ENCODE measurements at places on chromosomes 3 and 15.

GRCh38 chr15:78243058-78243457, 8.7 kb upstream of the ACSBG1 start:
- no peak for DNase-seq

GRCh38 chr15:28026764-28027713, 72.1 kb downstream of the OCA2 start:
- no peak for DNase-seq

GRCh38 chr3:44984335-44984734, 8.3 kb downstream of the EXOSC7 start:
- no peak for DNase-seq

DNA sequence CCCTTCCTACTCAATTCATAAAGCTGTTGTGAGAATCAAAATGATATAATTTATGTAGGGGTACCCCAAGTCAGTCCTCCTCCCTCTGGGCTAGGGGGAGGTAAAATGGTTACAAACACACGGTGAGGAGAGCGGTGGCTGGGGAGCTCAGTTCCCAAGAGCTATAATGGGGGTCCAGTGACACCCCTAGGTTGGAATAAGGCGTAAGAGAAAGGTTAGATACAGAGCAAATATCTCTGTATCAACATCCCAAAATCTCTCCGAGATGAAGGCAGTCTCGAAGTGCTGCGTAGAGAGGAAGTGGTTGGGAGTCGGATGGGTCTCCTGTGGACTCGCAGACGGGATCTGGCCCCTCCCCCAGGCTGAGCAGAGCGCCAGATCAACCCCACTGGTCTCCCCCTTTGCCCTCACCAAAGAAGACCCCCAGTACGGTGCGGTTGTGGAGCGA, 1.8 kb downstream of the DUOX2 start:
- no peak for DNase-seq

GRCh38 chr3:41681479-41681878, 280.4 kb downstream of the ULK4 start:
- DNase-seq: peak; percentile 78

- peak; percentile 6 for DNase-seq
Measured at GRCh38 chr3:139745831-139746230, 68.1 kb upstream of the NMNAT3 start.

DNA sequence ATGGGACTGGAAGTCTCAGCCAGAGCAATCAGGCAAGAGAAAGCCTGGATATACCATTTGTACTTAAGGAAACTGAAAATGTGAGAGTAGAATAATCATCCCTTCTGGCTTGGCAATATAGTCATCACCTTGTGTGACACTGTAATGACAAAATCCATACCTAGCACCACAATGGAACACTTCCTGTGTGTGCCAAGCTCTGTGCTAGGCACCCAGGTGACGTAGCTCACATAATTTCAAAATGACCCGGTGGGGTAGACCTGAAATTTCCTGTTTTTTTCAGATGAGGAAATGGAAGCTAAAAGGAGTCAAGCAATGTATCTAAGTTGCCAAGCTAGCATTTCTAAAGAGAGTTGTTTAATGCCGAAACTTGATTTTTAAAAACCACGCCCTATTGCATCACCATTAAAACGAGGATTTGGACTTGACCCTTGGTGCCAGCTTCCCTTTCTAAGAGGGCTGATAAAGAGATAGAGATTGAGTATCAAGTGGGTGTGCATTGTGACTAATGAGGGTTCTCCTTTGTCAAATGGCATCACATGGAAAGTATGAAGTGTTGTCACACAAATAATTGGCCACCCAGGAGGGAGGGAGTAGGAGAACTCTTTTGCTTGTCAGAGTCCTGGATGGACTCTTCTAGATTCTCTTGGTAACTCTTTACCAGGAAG, 141.3 kb upstream of the PDZRN3 start:
- no peak for DNase-seq

- DNase-seq: no peak
Measured at GRCh38 chr3:183437666-183438564, 9.5 kb upstream of the MCF2L2 start.

- no peak for DNase-seq
Measured at GRCh38 chr15:81265256-81265943, 58.5 kb downstream of the STARD5 start.

GRCh38 chr15:64975390-64975789, 14.3 kb downstream of the SPG21 start:
- DNase-seq: no peak

DNA sequence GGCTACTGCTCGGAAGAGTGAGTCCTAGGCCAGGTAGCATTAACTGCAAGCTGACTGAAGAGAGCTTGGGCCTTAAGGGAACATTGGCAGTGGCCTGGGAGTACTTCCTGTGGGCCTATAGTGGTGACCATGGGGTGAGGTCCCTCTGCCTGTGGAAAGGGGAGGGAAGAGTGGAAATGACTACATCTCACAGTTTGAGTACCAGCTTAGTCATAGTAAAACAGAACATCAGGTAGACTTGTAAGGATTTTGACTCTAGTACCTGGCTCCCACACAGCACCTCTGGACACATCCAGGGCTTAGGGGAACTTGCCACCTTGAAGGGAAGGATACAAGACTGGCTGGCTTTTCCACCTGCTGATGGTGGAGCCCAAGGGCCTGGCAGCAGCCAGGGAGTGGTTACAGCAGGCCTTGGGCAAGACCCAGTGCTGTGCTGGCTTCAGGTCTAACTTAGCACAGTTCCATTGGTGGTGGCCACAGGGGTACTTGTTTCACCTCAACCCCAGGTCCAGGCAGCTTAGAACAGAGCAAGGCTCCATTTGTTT, 147.8 kb downstream of the SLC9A9 start:
- no peak for DNase-seq

GRCh38 chr15:93362203-93362602, 273.2 kb upstream of the RGMA start:
- no peak for DNase-seq

DNA sequence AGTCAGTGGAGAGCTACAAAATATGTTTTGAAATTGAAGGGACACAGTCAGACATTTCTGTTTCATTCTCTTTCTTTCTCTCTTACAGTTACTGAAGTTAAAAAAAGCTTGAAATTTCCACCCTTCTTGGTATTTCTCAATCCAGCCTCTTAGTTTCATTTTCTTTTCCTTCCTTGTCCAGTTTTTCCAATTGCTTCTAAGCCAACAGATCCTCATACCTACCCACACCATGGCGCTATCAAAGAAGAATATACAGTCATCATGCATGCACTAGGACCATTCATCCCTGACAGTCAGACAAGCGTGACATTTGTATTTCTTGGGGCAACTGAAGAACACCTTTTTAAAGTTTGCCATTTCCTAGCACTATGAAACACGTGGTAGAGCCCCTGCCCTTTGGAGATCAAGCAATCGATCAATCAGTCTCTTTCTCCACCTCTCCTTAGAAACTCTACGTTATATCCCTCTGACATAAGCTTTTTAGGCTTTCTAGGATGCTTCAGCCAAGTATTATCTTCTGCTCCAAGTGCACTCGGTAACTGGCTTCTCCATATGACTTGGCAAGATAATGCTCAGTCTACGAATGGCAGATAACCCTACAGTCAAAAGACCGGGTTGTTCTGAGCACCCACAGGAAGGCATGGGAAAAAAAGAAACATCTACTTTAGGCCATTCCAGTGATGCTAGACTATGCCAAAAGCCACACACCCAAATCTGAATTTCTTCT, 65.4 kb downstream of the FBN1 start:
- no peak for DNase-seq

- no peak for DNase-seq
Measured at GRCh38 chr15:62187425-62187824, 22.3 kb upstream of the C2CD4B start.

DNA sequence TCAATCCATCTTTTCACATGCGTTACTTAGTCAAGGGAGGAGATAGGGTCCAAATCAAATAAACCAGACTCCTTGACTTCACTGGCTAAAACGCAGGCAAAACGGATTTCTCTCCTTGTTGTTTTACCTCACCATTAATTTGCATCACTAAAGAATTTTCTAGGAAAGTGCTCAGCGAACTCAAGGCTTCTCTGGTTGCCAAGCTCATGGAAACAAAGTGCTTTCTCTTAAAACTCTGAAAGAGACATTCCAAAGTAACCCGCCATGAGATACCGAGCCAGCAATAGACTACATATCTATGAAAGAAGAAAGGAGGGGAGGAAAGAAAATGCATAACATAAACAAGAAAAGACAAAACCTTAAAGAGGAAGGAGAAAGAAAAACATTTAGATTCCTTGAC, 211.7 kb upstream of the WNT5A start:
- DNase-seq: no peak

DNA sequence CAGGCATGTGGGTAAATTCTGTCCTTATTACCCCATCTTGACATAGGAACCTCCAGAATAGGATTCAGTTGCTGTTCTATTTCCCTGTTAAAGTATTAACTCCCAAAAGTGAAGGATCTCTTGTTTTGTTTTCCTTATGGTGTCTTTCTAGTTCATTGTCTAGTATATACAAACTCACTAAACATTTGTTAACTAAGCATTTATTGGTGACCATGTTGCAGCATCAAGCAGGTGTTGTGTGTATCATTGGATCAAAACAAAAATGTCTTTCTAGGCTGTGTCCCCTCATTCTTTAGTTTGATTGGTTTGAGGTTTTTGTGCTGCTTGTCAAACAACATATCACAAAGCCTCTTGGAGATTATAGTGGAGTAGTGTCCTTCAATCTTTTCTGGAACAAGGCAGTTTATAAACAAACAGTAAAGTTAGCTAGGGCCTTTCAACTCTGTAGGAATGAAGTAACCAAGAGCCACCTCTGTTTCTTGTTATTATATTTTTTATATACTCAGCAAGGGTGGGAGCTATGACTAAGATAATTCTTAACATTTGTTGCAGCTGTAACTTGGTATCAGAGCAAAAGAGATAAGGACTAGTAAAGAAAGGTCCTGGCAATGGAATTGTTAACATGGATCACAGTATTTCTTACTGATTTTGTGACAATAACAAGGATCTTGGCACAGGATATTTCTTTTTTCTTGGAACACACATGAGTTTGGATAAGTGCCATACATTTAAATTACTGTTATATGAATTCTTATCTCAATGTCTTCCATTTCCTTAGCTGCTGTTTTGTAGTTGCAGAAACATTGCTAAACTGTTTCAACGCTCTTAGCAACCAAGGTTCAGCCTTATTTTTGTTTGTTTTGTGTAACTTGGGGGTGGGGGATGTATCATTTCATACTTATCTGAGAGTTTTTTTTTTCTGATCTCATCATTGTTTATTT, 49.3 kb downstream of the TMOD3 start:
- no peak for DNase-seq

- no peak for DNase-seq
Measured at GRCh38 chr3:45716790-45717336, 27.7 kb downstream of the SACM1L start.

DNA sequence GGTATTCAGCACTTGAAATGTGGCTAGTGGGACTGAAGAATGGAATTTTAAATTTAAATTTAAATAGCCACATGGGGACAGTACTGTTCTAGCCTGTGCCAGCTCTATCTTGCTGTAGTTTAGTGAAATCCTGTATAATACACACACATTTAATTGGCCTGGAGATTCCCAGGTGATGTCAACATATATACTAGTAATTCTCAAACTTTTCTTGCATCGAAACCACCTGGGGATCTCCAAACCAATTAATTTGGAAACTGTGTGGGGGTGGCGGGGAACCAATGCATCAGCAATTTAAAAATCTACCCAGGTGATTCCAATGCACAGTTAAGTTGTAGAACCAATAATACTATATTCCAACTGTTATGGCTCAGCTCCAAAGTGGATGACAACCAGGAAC, 228.9 kb upstream of the MRPL3 start:
- no peak for DNase-seq

DNA sequence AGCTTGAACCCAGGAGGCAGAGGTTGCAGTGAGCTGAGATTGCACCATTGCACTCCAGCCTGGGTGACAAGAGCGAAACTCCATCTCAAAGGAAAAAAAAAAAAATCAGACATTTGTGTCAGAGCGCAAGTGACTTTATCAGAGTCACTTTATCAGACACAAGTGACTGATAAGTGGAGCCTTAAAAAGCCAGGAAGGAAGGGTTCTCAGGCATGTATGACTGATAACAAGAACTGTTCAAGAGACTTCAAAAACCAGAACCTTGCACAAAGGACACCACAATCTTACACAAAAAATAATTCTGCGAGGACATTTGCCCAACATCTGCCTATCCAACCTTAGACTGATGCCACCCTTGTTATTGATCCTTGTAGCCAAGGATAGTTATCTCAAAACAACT, 13.3 kb upstream of the CFAP44 start:
- DNase-seq: no peak
